ENCODE measurements at places on chromosomes 5 and 9.

DNA sequence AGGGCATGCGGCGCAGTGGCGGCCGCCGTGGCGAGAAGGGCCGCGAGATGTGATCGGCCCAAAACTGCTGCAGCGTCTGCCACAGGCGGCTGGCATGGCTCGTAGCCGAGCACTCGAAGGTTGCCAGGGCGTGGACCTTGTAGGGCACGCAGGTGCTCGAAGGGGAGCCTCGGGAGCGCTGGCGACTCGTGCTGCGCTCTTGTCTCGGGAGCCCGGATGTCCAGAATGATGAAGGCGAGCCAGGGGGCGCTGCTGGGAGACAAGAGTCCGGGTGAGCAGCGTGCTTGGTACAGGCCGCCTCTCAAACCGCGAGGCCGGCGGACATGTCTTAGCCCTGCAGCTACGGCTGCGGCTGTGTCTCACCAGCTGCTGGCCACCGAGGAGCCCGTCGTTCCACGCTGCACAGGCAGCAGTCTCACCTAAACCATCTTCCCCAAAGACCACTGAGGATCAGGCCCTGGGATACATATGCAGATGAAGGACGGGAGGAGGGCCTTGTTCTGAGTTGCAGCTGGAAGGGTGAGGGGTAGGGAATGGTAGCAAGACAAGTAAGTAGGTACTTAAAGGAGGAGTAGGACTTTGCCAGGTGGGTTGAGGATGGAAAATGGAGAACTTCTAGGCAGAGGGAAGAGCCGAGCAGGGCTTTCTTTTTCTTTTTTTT lies 1.7 kb downstream of the CBY3 start:
- no peak for DNase-seq

- no peak for DNase-seq
Measured at GRCh38 chr9:95137587-95138145, 179.8 kb downstream of the FANCC start.

GRCh38 chr9:19879062-19879461 lies 90.2 kb upstream of the SLC24A2 start:
- DNase-seq = no peak

DNA sequence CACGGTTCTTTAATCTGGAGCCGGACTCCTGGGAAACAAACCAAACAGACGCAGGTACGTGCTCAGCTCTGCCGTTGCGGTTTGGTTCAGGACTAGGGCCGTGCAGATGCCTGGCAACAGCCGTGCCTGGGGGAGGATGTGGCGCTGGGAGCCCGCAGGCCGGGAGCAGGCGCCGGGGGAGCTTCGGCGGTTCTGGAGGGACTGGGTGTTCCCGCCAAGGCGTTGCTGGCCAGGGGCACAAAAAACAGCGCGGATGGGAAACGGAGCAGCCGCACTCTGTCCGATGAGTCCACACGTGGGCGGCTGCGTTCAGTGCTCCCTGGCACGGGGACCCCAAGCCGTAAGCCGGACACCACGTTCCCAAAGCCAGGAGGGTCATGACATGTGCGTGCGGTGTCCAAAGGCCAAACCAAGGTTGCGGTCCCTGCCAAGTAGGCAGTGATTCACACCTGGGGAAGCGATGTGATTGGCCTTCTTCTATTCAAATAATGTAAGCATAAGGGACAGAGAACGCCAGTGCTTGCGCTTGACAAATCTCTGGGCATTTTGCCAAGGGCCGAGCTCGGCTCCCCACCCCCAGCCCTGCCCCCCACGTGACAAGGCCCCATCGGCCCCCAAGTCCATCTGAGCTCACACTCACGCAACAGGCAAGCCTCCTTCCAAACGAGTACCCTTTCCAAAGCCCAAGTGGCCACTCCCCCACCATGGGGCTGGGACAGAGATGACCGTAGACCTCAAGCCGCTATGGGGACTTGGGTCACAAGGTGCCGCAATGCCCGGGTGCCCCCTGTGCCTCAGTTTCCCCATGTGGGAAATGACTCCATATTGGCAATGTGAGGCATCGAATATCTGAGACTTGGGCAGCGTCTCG lies 49.7 kb upstream of the NKD2 start:
- no peak for DNase-seq

DNA sequence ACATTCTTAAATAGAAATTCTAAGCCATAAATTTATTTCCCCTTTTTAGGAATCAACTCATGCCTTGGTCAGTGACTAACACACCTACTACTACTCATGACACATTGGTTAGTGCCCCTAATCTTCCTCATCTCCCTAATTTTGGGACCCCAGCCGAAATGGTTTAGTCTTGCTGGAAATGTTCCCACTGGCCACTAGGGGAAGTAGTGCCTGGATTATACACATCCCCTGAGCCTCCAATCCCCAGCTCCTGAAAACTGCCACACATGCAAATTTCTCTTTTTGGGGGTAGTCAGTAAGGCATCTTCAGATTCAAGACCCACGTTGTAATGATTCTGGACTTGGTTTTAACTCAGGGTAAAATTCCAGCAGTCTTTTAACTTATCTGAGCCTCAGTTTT lies 79.8 kb downstream of the HSD17B3 start:
- no peak for DNase-seq

DNA sequence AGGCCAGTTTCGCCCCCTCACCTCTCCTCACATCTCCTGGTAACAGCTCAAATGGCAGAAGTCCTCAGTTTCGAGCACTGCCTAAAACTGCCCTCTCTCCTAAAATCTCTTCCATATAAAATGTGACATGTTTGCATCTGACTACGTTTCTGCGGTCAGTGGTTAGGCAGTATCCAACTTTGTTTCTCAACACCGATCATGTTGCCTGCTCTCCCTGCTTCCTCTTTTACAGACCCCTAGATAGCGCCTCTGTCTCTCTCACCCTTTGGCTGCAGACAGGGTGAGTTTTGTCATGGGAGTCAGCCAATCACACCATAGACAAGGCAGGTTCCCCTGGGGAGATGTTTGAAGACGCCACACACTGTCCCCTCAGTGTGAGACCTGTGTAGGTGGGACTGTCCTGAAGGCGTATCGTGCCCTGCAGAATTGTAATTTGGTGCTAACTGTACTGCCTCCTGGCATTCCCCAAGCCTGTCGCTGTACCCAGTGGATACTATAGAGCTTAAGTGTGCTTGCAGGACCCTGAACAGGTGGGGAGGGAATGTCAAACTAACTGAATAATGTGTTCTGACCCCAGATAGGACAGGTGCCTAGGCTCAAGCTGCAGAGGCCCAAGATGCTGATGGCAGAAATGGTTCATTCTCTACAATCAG lies 1.1 kb downstream of the HEXB start:
- no peak for DNase-seq

GRCh38 chr9:2236850-2237249 lies 221.7 kb downstream of the SMARCA2 start:
- DNase-seq = no peak

DNA sequence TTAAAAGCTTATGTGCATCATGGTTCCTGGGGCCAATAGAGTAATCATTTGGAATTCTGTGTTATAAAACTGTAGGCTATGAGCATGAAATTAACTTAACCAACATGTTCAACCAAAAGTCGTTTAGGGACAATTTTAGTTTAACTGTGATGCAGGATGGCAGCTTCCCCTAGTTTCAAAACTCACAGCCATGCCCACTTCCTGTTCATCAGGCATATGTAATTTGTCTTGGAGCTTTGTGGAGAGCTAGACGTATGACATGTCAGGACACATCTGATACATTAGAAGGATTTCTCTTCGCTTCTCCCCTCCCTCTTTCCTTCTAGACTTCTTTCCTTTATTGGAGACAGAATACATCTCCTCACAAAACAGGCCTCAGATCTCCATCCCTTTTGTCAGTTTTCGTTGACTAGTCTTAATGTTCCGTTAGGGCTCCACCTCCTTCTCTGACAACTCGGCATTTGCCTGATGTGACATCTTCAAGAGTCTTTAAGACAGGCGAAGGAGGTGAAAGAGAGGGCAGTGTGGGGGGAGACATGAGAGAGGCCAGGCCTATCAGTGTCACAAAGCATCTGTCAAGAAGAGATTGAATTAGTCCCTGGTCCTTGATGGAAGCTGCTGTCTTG lies 176.0 kb downstream of the MSX2 start:
- no peak for DNase-seq

- no peak for DNase-seq
Measured at GRCh38 chr9:116860509-116861120, 173.5 kb downstream of the TRIM32 start.

DNA sequence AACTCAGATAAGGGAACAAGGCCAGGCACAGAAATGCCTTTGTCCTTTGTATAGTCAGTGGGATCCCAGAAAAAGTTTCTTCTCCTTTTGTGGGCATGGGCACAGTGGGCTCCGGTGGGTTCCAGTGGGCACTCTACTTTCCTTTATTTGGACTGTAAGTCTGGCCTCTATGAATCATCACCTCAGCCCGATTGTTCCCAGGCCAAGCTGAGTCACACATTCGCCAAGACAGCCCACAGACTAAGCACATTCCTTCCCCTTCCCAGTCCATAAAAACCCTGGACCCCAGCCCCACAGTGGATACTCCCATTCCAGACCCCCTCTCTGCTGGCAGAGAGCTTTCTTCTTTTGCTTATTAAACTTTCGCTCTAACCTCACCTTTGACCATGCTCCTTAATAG lies 165.0 kb downstream of the FBXL17 start:
- no peak for DNase-seq

- DNase-seq = no peak
Measured at GRCh38 chr5:139199321-139199720, 1.2 kb upstream of the SIL1 start.

- no peak for DNase-seq
Measured at GRCh38 chr9:34465468-34465867, 6.9 kb downstream of the DNAI1 start.

- no peak for DNase-seq
Measured at GRCh38 chr5:122985954-122986721, 50.4 kb downstream of the PPIC start.

DNA sequence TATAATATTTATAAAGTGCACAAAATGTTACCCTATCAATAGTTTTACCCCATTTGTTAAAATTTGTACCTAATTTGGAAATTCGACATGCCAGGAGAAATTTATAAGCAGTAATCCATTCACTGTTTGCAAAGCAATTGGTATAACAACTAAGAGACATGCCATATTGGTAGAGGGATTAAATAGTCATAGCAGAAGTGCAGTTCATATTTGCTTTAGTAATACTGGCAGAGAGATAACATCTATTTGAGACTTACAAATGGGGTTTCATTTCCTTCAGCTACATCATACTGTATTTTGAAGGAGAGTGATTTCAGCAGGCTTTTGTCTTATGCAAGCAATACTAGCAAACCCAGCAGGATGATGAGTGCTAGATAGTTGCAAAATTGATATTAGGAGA lies 610.4 kb upstream of the CDH10 start:
- no peak for DNase-seq

DNA sequence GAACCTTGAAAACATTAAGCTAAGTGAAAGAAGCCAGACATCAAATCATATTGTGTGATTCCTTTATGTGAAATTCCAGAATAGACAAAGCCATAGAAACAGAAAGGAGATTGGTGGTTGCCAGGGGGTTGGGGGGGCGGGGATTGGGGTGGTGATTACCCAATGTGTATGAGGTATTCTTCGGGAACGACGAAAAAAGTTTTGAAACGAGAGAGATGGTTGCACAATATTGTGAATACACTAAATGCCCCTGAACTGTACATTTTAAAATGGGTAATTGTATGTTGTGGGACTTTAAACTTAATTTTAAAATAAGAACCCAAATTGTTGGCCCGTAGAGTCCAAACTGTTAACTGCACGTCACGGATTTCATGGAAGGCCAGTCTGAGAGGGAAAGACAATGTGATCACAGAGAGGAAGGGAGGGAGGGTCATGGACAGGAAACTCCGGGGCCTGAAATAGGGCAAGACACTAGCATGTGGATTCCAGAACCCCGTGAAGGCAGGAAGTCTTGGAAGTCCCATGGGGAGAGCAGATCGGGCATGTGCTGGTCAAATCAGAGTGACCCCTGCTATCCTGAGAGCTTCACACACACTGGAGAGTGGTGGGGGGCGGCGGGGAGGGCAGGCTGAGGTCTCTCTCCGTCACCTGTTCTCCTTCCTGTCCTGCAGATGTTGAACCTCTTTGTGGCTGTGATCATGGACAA lies 218.4 kb downstream of the CACNA1B start:
- peak; percentile 93 for DNase-seq

GRCh38 chr5:181222630-181223057 lies 437 bp upstream of the TRIM41 start:
- no peak for DNase-seq

- no peak for DNase-seq
Measured at GRCh38 chr5:138659121-138659520, 83.9 kb upstream of the HSPA9 start.

DNA sequence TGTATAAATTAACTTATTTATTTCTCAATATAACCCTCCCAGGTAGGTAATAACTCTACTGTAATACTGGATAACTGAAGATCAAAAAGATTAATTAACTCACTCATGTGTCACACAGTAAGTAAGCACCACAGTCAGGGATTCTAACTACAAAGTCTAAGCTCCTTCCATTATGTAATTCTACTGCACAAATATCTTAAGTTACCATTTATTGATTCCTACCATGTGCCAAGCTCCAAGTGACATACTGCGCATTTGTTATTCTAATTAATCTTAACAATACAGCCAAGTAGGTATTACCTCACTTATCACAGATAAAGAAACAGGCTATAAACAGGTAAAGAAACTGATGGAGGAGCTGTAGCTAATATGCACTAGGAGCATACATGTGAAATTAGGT lies 58.3 kb downstream of the RANBP6 start:
- DNase-seq = no peak

GRCh38 chr9:96449523-96449844 lies 485 bp upstream of the HABP4 start:
- DNase-seq = peak; percentile 90

GRCh38 chr9:21030389-21031035 lies 928 bp downstream of the HACD4 start:
- DNase-seq = no peak

DNA sequence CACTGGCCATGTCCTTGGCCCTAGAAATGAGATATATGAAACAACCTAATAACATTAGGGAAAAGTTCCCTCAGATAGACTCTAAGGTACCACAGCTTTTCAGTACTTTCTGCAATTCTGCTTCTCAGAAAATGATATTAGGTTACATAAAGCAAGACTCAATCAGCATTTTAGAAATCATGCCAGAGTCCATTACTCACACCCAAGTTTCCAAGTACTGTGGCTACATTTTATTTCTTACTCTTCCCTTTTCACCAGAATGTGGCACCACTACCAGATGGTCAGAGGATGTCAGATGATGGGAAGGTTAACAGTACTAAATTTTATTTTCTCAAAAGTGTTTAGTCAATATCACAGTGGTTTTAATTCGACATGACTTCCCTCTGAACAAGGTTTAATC lies 217.2 kb downstream of the MLLT3 start:
- no peak for DNase-seq
